ENCODE measurements at places on chromosomes 6 and 20.

- no peak for DNase-seq
Measured at GRCh38 chr6:123715006-123715863, 78.5 kb upstream of the TRDN start.

GRCh38 chr20:4810426-4811019 is 88.8 kb downstream of the PRND start:
- DNase-seq, result no peak

GRCh38 chr6:20810727-20811108 is 276.5 kb downstream of the CDKAL1 start:
- no peak for DNase-seq

DNA sequence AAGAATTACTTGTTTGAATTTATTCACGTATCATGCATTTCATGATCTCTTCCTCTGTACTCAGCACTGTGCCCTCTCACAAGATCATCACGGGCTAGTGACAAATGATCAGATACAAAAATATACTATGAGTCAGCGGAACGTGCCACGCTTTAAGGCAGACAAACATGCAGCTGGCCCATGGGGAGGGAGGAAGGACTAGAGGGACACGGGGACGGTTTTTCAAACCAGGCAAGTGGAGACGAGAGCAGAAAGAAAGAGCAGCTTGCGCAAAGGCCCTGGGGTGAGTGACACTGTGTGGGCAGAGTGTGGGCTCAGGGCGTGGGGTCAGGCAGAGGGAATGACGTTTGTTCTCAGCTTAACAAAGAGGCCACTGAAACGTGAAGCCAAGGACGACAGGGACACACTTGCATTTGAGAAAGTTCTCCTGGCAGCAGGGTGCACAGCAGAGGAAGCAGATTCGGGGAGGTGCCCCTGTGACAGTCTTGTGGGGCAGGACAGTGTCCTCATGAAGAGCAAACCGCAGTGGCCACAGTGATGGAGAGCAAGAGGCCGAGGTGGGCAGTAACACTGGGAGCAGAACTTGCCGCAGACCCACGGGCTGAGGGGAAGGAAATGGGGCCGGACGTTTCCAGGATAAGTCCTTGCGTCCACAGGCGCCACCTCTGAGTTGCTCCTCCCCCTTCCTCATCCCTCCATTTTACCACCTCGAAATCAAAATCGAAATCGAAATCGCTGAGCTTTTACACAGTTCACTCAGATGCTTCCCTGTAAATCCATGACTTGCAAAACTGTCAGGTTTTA is 6.9 kb upstream of the RPS6KA2 start:
- no peak for DNase-seq

- DNase-seq, result no peak
Measured at GRCh38 chr6:144119376-144119775, 24.0 kb upstream of the SF3B5 start.

- peak; percentile 60 for DNase-seq
Measured at GRCh38 chr6:152642578-152643375, 5.6 kb upstream of the SYNE1 start.

DNA sequence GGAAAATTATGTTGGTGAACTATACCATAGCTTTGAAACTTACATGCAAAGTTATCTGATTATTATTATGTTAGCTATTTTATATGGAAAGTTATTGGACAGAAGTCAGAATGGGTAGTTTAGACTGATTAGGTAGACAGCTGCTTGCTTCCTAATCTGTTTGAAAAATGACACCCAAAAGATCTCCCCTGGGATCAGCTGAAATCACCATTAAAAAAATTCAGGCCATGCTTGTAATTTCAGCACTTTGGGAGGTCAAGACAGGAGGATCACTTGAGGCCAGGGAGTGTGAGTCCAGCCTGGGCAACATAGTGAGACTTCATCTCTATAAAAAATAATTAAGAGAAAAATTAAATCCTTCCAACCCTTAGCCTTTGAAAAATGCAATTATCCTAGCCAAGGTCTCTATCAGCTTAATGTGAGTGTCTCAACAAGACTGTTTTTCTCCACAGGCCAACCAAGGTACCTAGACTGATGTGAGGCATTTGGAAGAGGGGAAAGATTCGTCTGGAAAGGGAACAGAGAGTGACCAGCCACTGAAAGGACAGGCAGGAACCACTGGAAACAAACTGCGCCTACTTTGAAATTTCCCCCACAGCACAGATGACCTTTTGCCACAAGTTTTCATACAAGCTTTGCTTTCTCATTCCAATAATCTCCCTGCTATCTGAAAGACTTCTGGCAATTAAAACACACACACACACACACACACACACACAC is 232.3 kb downstream of the GMPR start:
- no peak for DNase-seq

GRCh38 chr6:44561832-44562665 is 174.5 kb downstream of the CDC5L start:
- no peak for DNase-seq

DNA sequence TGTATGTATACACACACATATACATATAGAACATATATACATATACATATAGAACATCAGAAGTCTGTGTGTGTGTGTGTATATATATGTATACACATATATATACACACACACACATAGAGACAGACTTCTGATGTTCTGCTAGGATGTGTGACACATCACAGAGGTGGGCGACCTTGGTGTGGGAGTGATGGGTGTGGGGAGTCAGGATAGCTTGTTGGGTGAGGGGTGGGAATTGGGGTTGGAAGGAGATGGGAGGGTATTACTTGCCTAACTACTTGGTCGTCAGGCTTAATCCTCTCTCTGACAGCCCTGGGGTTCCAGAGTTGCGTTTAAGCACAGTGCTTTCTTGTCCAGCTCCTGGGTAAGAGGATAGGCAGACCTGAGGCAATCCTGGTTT is 8.3 kb downstream of the MYO6 start:
- no peak for DNase-seq

GRCh38 chr6:167094820-167095637 is 27.9 kb upstream of the CCR6 start:
- DNase-seq, result no peak

DNA sequence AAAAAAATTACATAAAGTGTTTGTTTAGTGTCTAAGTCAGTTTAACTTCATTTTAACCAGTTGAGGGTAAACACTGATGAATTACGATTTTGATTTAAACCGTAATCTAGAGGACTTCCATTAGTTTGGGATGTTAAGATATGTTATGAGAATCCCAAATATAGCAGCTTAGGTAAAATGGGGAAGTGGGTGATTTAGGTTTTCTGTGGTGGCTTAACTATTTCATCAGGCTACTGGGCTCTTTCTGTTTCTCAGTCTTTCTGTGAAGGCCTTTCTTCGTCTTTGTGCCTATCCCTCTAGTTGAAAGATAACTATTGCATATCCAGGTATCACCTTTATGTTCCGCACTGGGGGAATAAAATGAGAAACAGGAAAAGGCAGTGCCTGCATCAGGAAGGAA is 27.9 kb downstream of the CENPW start:
- DNase-seq, result no peak

DNA sequence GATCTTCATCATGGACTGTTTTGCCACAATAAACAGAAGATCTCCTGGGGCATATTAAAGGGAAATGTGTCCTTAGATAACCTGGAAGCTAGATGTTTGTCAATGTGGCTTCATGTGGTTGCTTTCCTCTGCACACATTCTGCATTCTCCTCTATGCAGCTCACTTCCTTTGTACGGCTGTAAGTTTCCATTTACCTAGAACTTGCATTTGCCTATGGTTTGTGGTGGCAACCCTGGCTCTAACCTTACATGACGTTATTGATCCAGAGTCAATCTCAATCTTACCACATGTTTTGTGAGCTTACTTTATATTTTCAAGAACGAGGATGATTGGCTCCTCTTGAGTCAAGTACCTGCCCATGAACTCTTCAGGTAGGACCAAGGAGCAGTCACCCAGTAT is 863.1 kb downstream of the MAFB start:
- no peak for DNase-seq

GRCh38 chr6:100952006-100952405 is 70.9 kb upstream of the ASCC3 start:
- DNase-seq, result no peak

GRCh38 chr6:16747232-16748024 is 13.8 kb downstream of the ATXN1 start:
- DNase-seq, result no peak

- DNase-seq, result no peak
Measured at GRCh38 chr20:59835448-59836395, 97.7 kb downstream of the SYCP2 start.

DNA sequence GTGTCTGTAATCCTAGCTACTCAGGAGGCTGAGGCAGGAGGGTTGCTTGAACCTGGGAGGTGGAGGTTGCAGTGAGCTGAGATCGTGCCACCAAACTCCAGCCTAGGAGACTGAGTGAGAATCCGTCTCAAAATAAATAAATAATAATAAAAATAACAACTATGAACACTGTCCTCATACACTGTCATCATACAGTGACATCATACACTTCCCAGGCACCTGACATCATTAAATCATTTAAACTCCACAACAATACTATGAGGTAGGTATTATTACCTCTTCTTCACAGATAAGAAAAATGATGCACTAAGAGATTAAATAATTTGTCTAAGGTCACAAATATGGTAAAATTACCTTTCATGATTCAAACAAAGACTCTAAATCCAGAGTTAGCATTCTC is 200.9 kb upstream of the RUNX2 start:
- DNase-seq, result no peak

- no peak for DNase-seq
Measured at GRCh38 chr6:1713016-1713600, 103.4 kb downstream of the FOXC1 start.

- DNase-seq, result no peak
Measured at GRCh38 chr6:148001844-148002642, 340.6 kb upstream of the SASH1 start.

GRCh38 chr20:50108556-50109235 is 4.3 kb downstream of the UBE2V1 start:
- no peak for DNase-seq

DNA sequence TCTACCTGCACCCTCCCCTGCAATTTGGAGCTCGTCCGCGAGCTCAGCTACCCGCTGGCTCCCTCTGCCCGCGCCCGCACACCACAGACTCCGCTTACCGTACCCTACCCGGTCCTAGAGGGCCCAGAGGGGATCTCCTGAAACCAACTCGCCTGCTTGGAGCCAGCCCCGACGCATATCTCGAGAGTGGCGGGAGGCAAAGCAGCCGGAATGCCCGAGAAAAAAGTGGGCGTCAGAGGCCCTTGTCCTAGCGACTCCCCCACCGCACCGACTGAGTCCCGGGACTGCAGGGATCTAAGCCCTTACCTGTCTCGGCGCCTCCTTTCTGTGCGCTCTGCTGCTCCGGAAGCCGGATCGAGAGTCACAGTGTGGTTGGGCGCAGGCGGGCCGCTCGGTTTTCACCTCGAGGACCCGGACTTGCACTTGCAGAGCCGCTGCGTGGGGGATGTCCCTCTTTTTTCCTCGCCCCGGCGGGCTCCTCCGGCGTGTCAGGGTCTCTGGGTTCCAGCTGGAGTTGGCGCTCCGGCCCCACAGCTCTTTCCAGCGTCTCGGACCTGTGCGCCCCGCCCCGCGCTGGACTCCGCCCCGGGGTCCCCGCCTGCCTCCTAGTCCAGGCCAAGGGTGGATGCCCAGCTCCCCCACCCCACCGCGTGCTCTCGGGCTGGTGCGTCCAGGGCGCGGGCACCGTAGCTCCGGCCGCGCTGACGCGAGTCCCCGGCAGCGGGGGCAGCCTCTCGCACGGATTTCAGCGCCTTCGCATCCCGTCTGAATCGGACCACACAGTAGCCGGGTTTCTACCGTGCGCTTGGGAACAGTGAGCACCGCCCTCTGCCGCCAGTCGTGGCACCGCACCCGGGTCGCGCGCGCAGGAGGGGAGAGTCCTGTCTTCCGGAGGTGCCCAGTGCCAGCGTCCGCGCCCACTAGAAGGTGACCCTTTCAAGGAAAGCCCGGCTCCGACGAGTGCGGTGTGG is at the start of gene PROKR2:
TSS of gene PROKR2 (minus strand) at position 767 of the 971 bp plus-strand sequence. CDS start 2,585 bp downstream, outside the sequence.
- peak; percentile 88 for DNase-seq

DNA sequence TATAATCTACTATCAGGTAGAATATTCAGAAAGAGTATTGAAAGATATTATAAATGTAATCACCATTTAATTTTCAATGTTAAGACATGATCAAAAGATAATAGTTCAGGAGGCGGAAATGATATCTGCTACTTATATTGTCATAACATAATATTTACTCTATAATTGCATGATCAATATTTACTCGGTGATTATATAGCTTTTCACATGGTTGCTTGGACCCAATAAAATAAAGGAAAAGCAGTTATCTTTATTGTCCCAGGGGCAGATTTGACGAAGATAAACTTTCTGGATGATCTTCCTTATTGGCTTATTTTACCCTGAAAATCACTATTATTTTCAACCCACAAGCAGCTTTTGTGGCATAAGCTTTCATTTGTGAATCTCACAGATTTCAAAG is 350.4 kb downstream of the HACE1 start:
- DNase-seq, result no peak

GRCh38 chr6:33053230-33053629 is 20.2 kb downstream of the HLA-DPA1 start:
- DNase-seq, result no peak

DNA sequence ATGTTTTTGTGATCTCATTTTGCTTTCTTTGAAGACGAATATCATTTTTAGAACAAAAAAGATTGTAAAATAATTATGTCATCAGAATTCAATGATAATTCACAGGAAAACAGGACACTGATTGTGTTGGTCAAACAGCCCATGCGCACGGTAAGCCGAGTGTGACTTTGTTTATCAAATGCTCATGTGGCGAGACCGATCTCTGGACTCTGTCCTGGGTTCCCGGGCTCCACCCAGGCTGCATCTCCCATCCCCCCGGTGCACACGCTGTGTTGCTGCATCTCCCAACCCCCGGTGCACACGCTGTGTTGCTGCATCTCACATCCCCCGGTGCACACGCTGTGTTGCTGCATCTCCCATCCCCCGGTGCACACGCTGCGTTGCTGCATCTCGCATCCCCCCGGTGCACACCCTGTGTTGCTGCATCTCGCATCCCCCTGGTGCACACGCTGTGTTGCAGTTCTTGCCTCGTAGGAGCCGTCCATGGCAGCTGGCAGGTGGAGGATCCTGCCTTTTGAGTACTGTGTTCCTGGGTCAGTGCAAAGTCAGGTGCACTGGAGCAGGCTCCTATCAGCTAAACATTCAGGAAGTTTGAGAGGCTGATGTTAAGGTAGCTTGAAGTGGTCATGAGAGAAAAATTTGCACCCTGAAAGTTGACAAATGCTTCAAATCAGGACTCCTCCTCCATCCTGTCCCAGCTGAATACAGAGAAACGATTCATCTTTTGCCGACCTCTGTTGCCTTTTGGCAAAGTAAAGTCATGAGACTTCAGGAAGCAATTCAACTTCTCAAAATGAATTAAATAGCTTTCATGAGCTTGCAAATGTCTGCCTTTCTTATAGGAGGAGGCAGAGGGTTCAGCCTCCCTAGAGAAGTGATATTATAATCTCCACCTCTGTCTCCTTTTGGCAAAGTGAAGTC is 77.1 kb upstream of the FRMD1 start:
- no peak for DNase-seq

- no peak for DNase-seq
Measured at GRCh38 chr6:150667977-150668716, 68.5 kb downstream of the PLEKHG1 start.

- DNase-seq, result no peak
Measured at GRCh38 chr20:17377231-17377630, 150.4 kb downstream of the PCSK2 start.

GRCh38 chr6:157235600-157236039 is 87.7 kb downstream of the TMEM242 start:
- DNase-seq, result no peak
